ENCODE measurements at places on chromosomes 6 and 20.

DNA sequence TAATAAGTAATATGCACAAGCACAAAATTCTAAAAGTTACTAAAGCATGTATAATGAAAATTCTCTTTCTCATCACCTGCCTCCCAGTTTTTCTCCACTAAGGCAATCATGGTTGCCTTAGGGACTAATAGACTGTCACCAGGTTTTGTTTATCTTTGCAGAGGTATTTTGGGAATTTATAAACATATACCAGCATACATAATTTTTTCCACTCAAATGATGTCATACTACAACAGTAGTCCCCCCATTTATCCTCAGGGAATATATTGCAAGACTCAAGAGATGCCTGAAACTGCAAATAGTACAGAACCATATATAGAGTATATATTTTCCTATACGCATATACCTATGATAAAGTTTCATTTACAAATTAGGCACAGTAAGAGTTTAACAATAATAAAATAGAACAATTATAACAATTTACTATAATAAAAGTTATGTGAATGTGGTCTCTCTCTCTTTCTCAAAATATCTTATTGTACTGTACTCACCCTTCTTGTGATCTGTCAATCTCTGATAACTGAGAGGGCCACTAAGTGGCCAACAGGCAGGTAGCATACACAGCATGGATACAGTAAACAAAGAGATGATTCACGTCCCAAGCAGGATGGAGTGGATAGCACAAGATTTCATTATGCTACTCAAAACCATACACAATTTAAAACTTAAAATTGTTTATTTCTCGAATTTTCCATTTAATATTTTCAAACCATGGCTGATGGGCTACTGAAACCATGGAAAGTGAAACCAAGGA is 19.7 kb downstream of the RBL1 start:
- no peak for DNase-seq

- no peak for DNase-seq
These were observed 186.4 kb downstream of the TAF4 start for GRCh38 chr20:61879303-61879620.

DNA sequence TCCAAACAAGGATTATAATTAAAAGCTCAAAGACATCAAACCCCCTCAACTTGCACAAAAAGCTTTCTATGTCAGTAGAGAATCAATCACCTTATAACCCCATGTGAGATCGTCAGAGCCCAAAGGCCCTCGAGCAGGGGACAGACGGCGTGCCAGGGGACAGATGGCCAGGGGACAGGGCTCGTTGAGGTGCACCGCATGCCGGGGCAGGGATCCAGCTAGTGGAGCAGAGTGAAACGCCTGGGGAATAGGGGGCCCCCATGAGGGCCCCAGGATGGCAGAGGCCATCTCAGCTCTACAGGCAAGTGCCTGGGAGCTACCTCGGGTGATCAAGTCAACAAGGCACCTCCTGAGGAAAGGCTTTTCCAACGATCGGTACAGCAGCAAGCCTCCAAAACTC is 28.6 kb downstream of the DIDO1 start:
- DNase-seq = no peak

GRCh38 chr6:13733178-13733887 is 21.7 kb upstream of the RANBP9 start:
- DNase-seq = no peak

DNA sequence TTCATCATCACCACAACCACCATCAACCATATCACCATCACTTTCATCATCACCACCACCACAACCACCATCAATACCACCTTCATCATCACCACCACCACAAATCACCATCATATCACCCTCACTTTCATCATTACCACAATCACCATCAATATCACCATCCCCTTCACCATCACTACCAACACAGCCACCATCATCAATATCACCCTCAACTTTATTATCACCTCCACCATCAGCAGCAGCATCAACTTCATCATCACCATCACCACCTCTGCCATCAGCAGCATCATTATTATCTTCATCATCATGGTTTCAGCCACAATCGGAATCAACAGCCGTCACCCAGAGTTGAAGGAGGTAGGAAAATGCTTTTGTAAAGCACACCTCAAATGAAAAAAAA is 225.7 kb upstream of the SULF2 start:
- DNase-seq = no peak

All from activated CD8-positive, alpha-beta memory T cell treated with anti-CD3 and anti-CD28 coated beads for 4 hours (primary cell).